ENCODE measurements at places on chromosomes 2 and 18. TPM values are rescaled to one million over a fixed set of nuclear protein-coding genes. Genes with fewer than 3 reads are reported as not detected.
A peak's percentile ranks its signal among the peaks of the same experiment; 100 is the strongest.

DNA sequence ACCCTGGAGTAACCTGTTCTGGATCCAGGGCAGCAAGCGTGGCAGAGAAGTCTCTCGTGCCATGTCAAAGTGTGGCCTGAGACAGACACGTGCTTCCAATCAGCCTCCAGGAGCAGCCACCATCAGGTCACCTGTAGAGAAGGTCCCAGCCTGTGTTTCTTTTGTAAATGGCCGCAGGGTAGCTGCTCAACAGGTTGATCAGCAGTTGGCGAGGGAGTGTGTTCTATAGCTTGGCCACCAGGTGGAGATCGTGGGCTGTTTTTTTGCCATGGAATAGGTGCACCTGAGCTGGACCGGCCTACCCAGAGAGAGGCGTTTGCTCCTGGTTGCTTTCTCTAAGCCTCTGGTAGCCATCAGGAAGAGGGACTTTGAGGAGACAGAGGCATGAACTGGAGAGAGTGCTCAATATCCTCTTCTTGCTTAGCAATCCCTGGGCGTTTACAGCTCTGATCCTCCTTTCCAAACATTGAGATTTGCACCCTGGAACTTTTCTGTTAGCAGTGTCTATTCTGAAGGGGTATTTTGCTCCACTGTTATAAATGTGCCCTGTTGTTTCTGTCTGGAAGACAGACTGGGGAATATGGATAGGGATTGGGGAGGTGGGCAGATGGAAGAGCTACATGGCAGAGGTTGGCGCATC lies 34.2 kb upstream of the EN1 start:
- peaks cover 6% of the 10 kb centered on the region for H3K4me1 ChIP-seq
- no peaks in the 10 kb centered on the region for H3K27me3 ChIP-seq
- no peak overlapping the region for H3K27ac ChIP-seq
- H3K4me3 ChIP-seq: no peak overlapping the region
- DNase-seq: peak; percentile 74

MLPH gene
- 30.3 TPM for total RNA-seq

DNA sequence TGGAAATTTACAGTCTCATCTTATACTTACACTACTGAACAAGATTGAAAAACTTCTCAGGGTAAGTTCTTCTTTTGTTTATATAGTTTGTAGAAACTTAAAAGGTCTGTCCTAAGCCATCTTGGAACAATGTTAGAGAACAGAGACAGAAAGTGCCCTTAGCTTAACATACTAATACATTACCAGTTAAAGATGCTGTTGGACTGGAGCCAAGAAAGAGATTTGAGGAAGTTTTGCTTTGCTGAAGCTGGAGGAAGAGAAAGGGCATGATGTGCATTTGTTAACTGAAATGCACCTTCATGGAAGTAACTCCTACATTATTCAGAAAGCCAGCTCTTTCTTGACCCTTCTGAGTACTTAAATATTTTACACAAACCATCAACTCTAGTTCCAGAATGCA lies 66.5 kb upstream of the TNFRSF11A start:
- no peaks in the 10 kb centered on the region for H3K27me3 ChIP-seq
- H3K36me3 ChIP-seq: peaks cover 18% of the 10 kb centered on the region
- no peak overlapping the region for H3K27ac ChIP-seq
- peaks cover 12% of the 10 kb centered on the region for H3K4me1 ChIP-seq

DNA sequence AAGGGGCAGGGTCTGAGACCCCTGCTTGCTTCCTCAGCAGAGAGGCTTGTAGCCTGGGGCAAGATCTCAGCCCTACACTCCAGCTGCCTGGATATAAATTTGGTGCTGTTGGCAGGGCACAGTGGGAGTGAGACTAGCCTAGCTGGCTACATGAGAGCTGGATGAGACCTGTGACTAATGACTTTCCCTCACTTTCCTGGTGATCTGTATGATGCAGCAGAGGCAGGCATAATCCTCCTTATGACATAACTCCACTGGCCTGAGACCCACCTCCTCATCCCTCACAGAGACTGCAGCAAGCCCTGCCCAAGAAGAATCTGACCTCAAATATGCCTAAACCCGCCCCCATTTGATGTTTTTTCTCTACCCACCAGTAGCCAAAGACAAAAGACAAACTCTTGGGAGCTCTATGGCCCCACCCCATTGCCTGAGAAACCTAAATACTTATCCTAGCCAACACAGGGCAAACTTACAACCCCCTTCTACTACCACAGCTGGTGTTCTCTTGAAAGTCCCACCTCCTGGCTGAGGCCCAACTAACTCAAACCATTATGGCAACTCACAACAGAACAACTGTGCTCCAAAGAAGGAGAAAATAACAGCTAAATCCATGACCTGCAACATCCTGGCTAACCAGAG lies 102.7 kb downstream of the NR4A2 start:
- no peaks in the 10 kb centered on the region for H3K4me1 ChIP-seq
- H3K27me3 ChIP-seq: no peaks in the 10 kb centered on the region
- no peak overlapping the region for H3K27ac ChIP-seq
- no peak overlapping the region for H3K4me3 ChIP-seq
- H3K36me3 ChIP-seq: no peaks in the 10 kb centered on the region
- DNase-seq: no peak

DNA sequence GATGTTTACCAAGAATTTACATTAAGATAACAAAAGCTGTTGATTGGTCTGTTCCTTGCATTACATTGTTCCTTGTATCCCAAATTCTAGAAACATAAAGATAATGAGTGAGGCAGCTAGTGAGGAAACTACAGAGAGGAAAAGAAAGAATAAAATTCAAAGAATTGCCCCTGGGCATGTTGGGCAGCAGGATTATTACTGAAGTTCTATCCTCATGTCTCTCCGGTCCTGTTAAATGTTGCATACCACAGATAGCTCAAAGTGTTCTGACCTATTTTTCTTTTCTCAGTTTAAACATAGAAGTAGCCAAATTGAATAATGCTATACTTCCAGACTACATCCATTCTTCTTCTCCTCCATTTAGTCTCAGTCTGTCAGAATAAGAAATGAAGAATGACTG lies 58.2 kb upstream of the DYNC1I2 start:
- H3K36me3 ChIP-seq: no peaks in the 10 kb centered on the region
- H3K4me1 ChIP-seq: no peaks in the 10 kb centered on the region
- no peak overlapping the region for H3K4me3 ChIP-seq
- H3K27me3 ChIP-seq: no peaks in the 10 kb centered on the region

DNA sequence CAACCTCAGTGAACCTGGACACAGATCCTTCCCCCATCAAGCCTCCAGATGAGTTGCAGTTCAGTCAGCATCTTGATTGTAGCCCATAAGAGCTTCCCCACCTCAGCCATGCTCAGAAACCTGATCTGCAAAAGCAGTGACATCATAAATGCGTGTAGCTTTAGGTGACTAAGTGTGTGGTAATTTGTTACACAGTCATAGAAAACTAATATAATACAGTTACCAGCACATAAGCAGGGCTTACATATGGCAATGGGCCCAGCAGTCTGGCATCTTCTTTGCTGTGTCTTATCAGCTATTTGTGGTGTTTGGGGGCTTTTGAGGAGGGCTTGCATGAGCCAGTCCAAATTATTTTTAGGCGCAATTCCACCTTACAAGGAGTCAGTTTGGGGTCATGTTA lies 807.0 kb downstream of the SLC4A3 start:
- no peak overlapping the region for H3K27ac ChIP-seq
- H3K36me3 ChIP-seq: no peaks in the 10 kb centered on the region
- no peaks in the 10 kb centered on the region for H3K4me1 ChIP-seq
- no peaks in the 10 kb centered on the region for H3K27me3 ChIP-seq

DNA sequence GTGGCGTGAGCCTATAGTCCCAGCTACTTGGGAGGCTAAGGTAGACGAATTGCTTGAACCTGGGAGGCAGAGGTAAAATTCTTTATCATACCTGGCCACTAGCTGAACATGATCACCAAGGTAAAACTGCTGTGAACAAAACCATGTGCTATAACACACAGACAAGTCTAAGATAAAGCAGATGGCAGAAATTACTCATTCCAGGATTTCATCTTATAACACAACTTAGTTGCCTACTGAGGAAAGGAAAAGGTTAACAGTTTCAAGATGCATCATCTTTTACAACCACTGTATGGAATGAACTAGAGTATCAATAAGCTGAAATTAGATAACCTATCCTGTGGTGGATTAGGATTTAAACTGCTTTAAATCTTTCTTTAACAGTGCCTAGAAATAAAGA lies 8.3 kb downstream of the ARL5A start:
- H3K4me3 ChIP-seq: no peak overlapping the region
- no peak overlapping the region for H3K27ac ChIP-seq
- no peaks in the 10 kb centered on the region for H3K36me3 ChIP-seq
- DNase-seq: no peak
- H3K4me1 ChIP-seq: no peaks in the 10 kb centered on the region

RBFA gene
- total RNA-seq: 9.9 TPM

GPD2 gene
- total RNA-seq: 20.5 TPM

DNA sequence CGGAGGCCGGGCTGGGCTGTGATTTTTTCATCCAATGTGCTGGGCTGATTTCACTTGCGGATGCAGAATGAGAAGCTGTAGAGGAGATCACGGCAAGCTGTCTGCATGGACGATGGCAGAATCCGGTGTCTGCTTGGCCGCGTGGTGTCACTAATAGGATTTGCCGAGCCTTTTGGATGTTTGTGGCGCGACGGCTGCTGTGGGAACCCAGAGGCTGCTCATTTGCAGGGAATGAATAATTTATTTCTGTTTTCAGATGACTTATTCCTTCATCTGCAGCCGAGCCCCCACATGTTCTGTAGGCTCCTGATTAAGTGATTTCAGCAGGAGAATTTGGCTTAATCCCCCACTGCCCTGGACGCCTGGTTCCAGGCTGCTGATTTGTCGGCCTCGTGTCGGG lies 62.6 kb downstream of the ODC1 start:
- H3K4me1 ChIP-seq: peaks cover 21% of the 10 kb centered on the region
- H3K27me3 ChIP-seq: no peaks in the 10 kb centered on the region
- DNase-seq: no peak
